Brain (organoid and tissue), 16 donors: ENCODE measurements at places on chromosomes 3 and 15. TPM values are rescaled to one million over a fixed set of nuclear protein-coding genes. Genes with fewer than 3 reads are reported as not detected.

CELF6 gene
- polyA plus RNA-seq: 8.6 TPM

CP gene
- polyA plus RNA-seq: 8.1 TPM

SMCO1 gene
- polyA plus RNA-seq: not detected

KLHL6 gene
- polyA plus RNA-seq: 0.15 TPM

RASSF1 gene
- 25.5 TPM for polyA plus RNA-seq

ATP2B2 gene
- polyA plus RNA-seq: 13.9 TPM

ANKRD34C gene
- polyA plus RNA-seq: 0.20 TPM

TIPIN gene
- polyA plus RNA-seq: 8.1 TPM

GNAT1 gene
- polyA plus RNA-seq: 0.59 TPM

LARP6 gene
- polyA plus RNA-seq: 52.1 TPM

PPM1M gene
- polyA plus RNA-seq: 15.2 TPM

BRPF1 gene
- polyA plus RNA-seq: 13.3 TPM

LRRK1 gene
- polyA plus RNA-seq: 1.0 TPM

GOLGA8N gene
- 0.61 TPM for polyA plus RNA-seq

SKOR1 gene
- 0.49 TPM for polyA plus RNA-seq

TRIM71 gene
- polyA plus RNA-seq: 0.10 TPM

MFGE8 gene
- polyA plus RNA-seq: 66.4 TPM
